Activated CD8-positive, alpha-beta memory T cell treated with anti-CD3 and anti-CD28 coated beads, Interleukin-2, amount 10 ng/mL, durations not matched to agents 7 days and 5 days (primary cell): ENCODE measurements at places on chromosomes 5 and 9.

GRCh38 chr9:28848671-28849070, 1275.4 kb upstream of the C9orf72 start:
- no peak for DNase-seq

- no peak for DNase-seq
Measured at GRCh38 chr9:136575626-136576268, 29.9 kb upstream of the NOTCH1 start.

GRCh38 chr5:165620394-165620793, 2115.0 kb downstream of the MAT2B start:
- no peak for DNase-seq

- no peak for DNase-seq
Measured at GRCh38 chr5:151598984-151599383, 7.9 kb upstream of the FAT2 start.

DNA sequence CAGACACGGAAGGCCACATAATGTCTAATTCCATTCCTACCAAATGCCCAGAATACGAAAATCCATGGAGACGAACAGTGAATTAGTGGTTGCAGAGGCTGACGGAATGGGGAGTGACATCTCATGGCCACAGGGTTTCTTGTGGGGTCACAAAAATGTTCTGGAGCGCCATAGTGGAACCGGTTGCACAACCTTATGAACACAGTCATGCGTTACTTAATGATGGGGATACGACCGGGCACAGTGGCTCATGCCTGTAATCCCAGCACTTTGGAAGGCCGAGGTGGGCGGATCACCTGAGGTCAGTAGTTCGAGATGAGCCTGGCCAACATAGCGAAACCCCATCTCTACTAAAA, 26.0 kb upstream of the TTLL11 start:
- DNase-seq: no peak

- no peak for DNase-seq
Measured at GRCh38 chr9:126088336-126088735, 238.3 kb upstream of the MVB12B start.

- no peak for DNase-seq
Measured at GRCh38 chr9:135130207-135130976, 42.9 kb downstream of the OLFM1 start.

DNA sequence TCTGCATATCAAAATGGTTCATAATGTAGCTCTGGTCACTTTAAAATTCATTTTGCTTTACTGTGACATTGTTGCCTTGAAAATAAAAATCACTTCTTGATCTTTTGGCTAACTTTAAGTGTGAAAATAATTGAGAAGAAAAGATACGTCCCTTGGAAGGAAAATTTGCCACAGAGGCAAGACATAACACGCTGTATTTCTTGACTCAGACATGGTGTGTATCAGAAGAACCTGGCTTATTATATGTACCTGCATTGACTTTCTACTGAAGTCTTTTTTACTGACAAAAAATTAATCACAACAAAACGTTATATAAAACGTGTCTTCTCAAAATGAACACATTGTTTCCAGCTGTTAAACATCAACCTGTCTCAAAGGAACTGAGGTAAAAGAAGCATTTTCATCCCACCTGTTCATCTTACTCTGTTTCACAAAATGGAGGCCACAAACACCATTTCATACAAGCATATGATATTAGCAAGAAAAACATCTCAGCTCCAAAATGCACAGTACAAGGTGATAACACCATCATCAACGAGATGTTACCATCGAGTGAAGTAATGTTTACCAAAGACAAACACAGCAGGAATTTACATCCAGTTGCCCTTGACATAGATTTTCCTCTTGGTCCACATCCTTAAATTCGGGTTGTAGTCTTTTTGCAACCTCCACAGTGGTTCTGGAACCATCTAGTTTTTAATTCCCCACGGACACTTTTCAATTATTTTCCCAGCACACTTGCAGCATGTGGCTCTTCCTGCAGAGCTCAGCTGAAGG, 179.9 kb downstream of the GLIS3 start:
- no peak for DNase-seq

DNA sequence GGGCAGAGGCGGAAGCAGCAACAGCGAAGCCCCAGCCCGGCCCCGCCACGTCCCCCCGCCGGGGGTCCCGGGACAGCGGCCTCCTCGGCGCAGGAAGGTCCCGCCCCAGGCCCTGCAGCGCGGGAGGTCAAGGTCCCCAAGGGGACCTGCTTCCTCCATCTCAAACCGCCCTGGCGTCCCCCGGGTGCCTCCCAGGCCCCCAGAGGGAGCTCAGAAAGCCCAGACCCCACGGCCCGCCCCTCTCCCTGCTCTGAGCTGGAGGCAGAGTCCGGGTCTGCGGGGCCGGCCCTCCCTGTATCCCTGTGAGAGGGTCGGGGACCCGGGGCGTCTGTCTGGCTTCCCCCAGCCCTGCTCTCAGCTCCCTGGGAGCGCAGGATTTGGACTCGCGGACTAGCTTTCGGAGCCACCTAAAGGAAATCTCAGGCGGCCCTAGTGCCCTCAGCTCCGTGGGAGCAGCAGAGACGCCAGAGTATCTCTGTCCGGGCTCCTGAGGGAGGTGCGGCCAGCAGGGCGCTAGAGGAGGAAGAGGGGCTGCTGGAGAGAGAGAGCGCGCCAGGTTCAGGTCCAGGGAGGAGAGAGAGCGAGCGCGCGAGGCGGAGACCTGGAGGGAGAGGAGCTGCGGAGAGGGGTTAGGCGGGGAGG, 30.7 kb downstream of the EXOC3 start:
- no peak for DNase-seq
